Stimulated activated CD4-positive, alpha-beta T cell treated with anti-CD3 and anti-CD28 coated beads, Interleukin-2, amount 100 ng/mL, for 24 hours (primary cell): ENCODE measurements at places on chromosomes 5 and 9.

- no peak for DNase-seq
Observed at GRCh38 chr5:28954074-28954473, 1915.7 kb upstream of the CDH9 start.

DNA sequence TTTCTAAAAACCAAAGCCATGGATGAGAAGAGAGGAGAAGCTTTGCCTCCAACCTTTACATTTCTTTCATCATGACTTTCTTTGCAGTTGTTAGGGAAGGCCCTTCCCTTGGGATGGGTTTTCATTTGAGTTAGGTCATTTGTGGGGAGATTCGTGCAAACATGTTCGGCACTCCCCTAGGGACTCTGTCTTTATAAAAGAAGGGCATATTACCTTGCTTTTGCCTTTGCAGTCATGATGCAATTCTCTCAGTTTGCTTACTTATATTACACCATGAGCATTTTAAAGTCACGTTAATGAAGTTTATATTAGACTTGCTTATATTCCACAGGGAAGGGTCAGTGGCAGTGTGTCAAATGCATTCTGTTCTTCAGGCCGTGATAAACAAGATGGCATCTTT is 289.3 kb upstream of the WWC1 start:
- DNase-seq: no peak

GRCh38 chr9:98083061-98083501 is 26.5 kb downstream of the NANS start:
- no peak for DNase-seq

GRCh38 chr5:137752905-137753690 is 1.1 kb downstream of the HNRNPA0 start:
- DNase-seq: peak; percentile 47

DNA sequence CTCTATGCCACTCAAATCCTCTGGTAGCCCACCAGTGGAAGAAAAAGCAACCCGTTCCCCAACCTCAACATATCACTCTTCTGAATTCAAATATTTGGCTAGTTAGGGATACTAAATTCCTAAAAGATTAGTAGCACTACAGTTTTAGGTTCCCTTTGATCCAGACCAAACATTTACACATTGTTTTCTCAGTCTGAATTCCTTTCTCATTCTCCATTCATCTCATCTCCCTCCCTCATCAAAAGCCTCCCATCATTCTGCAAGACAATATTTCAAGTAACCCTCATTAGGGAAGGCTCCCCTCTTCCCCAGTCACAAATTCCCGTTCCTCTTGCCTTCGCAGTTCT is 26.3 kb downstream of the ADAM19 start:
- no peak for DNase-seq

DNA sequence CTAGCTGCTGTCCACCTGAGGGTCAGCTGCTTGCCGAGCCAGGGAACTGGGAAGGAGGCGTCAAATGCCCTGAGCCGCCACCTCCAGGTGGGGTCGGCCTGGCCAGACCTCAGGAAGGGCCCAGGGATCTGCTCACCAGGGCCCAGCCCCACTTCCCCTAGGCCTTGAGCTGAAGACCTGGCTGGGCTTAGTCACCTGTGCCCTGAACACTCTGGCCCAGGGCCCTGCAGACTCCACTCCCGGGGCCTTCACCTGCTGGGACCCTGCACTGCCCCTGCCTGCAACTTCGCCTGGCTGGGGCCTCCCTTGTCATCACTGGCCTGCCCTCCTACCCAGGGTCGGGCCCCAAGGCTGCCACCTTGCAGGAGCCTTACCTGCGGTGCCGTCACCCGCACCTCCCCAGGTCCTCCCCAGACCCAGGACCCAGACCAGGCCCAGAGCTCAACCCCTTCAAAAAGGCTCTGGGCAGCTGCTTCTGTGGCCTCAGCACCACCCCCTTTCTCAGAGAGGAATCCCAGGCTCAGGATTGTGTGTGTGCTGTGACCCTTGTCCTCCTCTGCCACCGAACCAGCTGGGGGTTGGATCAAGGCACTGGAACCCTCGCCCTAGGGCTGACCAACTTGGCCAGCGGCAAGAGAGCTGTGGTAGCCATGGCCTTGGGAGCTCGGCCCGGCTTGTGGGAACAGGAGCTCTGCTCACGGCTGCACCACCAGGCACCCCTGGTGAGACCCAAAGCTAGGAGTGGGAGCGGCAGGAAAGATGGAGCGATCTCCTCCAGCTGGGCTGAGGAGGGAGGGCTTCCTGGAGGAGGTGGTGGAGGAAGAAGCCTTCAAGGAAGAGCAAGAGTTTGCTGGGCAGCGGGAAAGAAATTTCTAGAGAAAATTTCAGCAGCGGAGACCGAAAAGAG is 1.2 kb upstream of the NELFB start:
- no peak for DNase-seq

GRCh38 chr9:124392871-124393460 is 22.3 kb downstream of the PSMB7 start:
- no peak for DNase-seq

DNA sequence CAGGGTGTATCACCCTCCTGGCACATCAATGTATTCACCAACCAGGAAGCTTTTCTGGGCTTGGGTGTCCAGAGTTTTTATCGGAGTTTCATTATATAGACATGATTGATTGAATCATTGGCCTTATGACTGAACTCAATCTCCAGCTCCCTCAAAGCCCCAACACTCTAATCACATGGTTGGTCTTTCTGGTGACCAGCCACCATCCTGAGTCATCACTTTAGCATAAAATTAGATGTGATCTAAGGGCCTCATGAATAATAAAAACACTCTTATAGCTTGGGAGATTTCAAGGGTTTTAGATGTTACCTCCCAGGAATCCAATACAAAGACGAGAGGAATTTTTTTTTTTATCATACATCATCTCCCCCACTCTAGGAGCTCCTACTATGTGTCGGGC is 7.7 kb upstream of the PBX3 start:
- DNase-seq: no peak
